ENCODE measurements at places on chromosomes 3 and 15.

DNA sequence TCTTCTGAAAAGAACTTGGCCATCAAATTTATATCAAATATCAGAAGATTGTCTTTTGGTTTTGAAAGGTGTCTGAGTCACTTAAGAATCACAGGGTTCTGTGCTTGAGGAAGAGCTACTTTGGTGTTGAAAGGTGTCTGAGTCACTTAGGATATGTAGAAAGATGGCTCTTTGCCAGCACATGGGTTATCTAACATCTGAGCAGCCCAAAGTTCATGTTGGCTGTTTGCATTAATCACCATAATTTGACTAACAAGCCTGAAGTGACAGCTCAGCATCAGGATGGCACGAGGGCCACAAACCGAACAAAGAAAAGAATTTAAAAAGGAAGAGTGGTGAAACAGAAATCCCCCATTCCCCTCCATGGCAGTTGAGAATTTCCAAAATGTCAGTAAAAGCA, 190.5 kb upstream of the CMC1 start:
- peaks cover 11% of the 10 kb centered on the region for H3K27me3 ChIP-seq
- no peak overlapping the region for H3K27ac ChIP-seq
- DNase-seq = no peak
- no peak overlapping the region for H3K4me3 ChIP-seq
- H3K36me3 ChIP-seq = no peaks in the 10 kb centered on the region
- no peaks in the 10 kb centered on the region for H3K4me1 ChIP-seq

DNA sequence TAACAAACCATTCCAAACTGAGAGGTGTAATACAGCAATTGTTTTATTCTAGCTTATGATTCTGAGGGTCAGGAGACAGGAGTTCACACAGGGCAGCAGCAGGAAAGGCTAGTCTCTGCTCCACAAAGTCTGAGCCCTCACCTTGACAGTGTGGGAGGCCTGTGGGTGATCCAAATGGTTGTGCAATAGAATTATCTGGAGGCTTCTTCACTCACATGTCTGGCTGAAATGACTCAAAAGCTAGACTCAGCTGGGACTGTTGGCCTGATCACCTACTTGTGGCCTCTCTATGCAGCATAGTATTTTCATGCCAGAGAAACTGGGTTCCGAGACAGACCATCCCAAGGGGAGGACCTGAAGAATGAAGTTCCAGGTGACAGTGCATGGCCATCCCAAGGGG, 233.9 kb upstream of the UBE2E2 start:
- no peak overlapping the region for H3K27ac ChIP-seq
- no peak overlapping the region for H3K4me3 ChIP-seq
- H3K36me3 ChIP-seq = no peaks in the 10 kb centered on the region
- H3K27me3 ChIP-seq = peaks cover 30% of the 10 kb centered on the region

- no peak for DNase-seq
- peaks cover 18% of the 10 kb centered on the region for H3K4me1 ChIP-seq
- no peak overlapping the region for H3K27ac ChIP-seq
- no peaks in the 10 kb centered on the region for H3K36me3 ChIP-seq
- H3K27me3 ChIP-seq = peaks cover 36% of the 10 kb centered on the region
Measured at GRCh38 chr3:123371426-123371825, 77.5 kb downstream of the ADCY5 start.

DNA sequence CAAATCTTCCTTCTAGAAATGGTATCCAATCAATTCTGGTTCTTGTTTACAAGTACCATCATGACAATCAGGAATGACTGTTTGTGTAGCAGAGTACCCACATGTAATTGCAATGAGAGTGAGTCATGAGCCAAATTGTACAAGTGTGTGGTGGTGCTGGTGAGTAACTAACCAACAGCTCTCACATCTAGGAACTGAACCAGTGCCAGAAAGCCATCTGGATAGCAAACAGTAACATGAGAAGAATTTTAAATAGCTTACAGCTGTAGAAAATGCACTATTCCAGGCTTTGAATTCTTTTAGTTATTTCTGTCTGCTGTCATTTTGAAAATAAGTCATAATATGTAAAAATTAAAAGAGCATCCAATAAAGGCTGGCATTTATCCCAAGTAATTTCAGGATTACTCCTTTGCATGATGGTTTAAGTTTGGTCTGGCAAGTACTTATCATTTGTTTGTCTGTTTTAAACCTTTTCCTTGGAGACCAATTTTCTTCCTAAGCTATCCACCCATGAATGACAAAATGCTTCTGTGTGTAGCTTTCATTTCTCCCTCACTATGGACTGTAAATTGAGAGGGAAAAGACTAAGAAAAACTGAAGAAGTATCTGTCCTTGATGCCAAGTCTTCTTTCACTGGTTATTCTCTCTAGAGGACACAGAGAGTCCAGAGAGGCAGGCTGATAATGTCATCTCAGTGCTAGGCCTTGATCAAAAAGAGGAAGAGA, 60.0 kb downstream of the PIK3CB start:
- DNase-seq = no peak
- H3K27ac ChIP-seq = peak overlapping the region; percentile 84
- H3K27me3 ChIP-seq = no peaks in the 10 kb centered on the region
- no peaks in the 10 kb centered on the region for H3K36me3 ChIP-seq
- H3K4me3 ChIP-seq = no peak overlapping the region

- peak overlapping the region; percentile 21 for H3K27ac ChIP-seq
- peaks cover 7% of the 10 kb centered on the region for H3K36me3 ChIP-seq
- no peak for DNase-seq
- H3K4me1 ChIP-seq = peaks cover 37% of the 10 kb centered on the region
- H3K27me3 ChIP-seq = no peaks in the 10 kb centered on the region
Measured at GRCh38 chr15:55270291-55270690, 19.3 kb downstream of the RAB27A start.

DNA sequence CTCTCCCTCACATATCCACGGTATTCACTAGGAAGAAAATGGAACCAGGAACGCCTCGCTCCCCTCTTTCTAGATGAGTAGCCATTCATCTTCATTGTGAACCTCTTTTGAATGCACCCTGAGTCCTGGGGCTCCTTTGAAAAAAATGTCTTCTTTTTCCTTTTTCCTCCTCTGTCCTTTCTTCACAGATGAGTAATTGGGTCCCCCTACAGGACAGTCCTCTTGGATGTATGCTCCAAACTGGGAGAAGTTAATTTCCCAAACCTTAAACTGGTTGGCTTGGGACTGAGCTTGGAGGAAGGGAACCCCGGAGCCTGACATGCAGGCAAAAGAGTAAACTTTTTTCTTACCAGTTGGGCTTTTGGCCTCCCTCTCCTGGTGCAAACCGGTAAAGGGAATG, 108.8 kb downstream of the DPH6 start:
- no peak for DNase-seq
- H3K27me3 ChIP-seq = no peaks in the 10 kb centered on the region
- no peak overlapping the region for H3K27ac ChIP-seq
- H3K4me3 ChIP-seq = no peak overlapping the region
- peaks cover 38% of the 10 kb centered on the region for H3K36me3 ChIP-seq
- peaks cover 15% of the 10 kb centered on the region for H3K4me1 ChIP-seq

DNA sequence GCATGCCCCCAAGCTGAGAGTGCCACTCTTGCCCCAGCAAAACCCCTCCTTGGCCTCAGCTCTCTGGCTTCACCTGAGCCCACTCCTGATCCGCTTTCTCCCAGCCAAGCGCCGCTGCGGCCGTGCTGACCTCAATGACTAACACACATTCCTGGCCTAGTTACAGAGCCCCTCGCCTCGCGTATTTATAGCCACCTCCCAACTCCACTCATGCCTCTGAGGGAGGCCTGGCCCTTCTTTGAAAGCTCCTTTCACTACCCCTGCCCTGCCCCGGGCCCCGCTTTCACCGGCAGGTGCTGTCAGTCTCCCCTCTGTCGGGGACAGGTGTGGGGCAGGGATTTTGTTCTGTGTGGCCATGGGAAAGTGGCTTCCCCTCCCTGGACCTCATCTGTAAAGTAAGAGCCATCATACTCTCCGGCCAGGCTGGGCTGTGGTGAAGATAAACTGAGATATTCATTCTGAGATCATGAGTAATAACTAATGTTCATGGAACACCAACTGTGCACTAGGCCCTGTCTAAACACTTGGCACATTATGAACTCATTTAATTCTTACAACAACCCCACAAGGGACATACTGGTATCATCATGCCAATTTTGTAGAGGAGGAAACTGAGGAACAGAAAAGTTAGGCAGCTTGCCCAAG, 13.2 kb upstream of the ATP2B2 start:
- no peaks in the 10 kb centered on the region for H3K36me3 ChIP-seq
- peak; percentile 35 for DNase-seq
- H3K27me3 ChIP-seq = peaks cover 62% of the 10 kb centered on the region
- no peak overlapping the region for H3K4me3 ChIP-seq
- no peaks in the 10 kb centered on the region for H3K4me1 ChIP-seq
- no peak overlapping the region for H3K27ac ChIP-seq

GRCh38 chr15:26686547-26687187, 86.2 kb downstream of the GABRB3 start:
- no peak overlapping the region for H3K27ac ChIP-seq
- no peaks in the 10 kb centered on the region for H3K27me3 ChIP-seq
- DNase-seq = no peak
- no peaks in the 10 kb centered on the region for H3K4me1 ChIP-seq
- H3K36me3 ChIP-seq = no peaks in the 10 kb centered on the region

DNA sequence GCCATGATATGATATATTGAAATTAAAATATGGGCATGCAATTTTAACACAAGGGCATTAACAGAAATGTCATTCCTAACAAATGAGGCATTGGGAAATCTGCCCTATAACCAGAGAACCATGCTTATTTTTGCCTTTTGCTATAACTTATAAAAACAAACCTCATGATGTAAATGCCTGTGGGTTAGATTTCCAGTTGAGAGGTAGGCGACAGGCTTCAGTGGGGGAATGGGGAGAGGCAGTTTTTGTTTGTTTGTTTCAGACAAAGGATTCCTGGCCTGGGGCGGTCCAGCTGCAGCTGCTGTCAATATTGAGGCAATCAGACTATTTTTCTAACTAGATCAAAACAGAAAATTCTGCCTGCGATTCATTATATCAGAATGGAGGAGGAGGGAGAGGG, 490.4 kb upstream of the CFAP20DC start:
- peaks cover 8% of the 10 kb centered on the region for H3K4me1 ChIP-seq
- DNase-seq = no peak
- no peak overlapping the region for H3K4me3 ChIP-seq
- H3K27ac ChIP-seq = no peak overlapping the region
